Posterior cingulate gyrus (tissue), 11 donors: ENCODE measurements at places on chromosomes 5 and 9.

DNA sequence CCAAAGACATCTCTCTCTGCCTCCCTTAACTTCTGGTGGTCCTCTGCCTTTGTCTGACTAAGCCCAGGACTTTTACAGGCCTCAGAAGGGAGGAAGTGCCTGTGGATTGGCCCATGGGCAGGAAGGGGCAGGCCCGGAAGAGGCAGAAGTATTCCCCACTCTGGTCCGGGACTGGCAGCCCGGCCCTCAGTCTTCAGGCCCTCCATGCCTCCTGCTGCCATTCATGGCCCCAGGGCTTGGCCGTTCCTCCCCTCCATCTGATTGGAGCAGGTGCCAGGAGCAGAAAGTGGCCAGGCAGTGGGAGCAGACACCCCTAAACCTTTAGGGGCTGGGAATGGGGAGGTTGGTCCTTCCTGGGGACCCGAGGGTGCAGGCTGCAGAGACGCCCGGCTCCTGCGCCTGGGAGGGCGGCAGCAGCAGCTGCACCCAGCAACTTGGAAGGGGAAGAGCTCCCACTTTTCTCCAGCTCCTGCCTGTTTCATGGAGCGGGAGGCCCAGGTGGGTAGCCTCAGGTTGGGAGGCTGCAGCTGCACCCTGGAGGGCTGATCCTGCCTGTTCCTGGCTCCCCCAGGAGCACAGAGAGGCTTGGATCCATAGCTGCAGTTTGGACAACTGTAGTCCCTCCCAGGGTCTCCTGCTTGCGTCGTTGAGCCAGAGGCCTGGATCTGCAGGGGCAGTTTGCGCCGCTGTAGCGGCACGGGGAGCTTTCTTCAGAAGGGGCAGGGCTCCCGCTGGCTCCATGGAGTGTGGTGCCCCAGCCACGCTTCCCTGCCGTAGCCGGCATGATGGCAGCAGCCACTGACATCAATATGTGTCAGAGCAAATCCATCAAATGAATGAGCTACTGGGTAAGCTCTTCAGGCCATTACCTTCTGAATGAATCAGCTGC, 661.5 kb upstream of the NUDT12 start:
- no peak for DNase-seq

DNA sequence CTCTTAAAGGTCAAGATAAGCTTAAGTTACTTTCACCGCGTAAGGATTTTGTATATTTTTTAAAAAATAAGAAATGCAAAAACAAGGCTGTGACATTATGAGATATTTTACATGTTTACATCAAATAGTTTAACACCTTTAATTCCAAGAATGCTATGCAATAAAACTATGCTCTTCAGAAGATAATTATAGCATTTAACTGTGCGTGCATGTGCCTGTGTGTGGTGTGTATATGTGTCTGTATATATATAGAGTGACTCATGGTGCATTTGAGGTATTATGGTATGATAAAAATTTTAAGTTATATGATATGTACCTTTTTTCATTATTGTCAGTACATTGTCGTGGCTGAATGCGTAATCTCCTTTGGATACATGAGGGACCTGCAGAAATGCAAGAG, 539.3 kb downstream of the PDE4D start:
- DNase-seq = no peak

DNA sequence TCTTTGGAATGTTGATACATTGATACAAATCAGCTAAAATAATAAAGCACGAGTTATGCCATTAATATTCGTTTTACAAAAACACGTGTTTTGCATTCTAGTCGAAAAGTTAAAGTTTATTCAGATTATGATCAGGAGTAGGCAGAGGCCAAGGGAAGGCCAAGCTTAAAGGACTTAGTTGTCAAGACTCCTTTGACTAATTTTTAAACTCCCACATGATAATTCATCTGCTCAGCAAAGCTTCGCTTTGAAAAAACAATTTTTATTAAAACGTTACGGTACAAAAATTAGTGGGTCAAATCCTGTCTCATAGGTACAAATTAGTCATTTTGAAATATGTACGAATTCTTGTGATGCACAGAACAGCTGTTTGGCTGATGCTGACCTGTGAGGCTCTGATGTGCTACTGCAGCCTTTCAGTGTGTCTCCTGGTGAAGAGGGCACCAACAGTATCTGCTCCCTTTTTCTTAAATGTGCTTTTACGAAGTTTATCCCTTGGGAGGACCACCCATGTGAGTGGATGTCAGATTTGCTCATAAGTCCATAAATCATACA, 23.0 kb upstream of the NR3C1 start:
- no peak for DNase-seq

DNA sequence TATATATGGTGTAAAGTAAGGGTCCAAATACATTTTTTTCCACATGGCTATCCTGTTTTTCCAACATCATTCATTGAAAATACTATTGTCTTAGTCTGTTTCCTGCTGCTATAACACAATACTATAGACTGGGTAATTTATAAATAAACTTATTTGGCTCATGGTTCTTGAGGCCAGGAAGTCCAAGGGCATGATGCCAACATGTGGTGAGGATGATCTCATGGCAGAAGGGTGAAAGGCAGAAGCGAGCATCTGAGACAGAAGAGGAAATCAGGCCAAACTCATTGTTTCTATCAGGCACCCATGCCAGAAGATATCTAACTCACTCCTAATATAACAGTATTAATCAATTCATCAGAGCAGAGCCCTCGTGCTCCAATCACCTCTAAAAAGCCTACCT, 42.6 kb downstream of the ANKRD55 start:
- DNase-seq = no peak

- no peak for DNase-seq
Observed at GRCh38 chr9:98226516-98226915, 28.9 kb downstream of the TBC1D2 start.

DNA sequence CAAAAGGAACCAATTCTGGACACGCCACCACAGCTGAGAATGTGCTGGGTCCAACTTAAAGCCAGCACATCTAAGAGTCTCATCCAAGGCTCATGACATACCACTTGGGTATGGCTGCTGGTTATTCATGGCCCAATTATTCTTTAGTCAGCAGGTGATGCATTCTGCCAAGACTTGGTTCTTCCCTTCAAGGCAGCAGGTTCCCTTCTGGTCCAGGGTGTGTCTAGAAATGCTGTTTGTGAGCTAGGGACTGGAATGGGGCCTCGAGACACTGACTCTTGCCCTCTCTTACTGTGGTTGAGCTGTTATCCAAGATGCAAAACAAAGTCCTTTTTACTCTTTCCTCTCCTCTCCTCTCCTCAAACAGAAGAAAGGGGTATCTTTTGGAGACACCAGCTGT, 522.6 kb downstream of the HINT1 start:
- DNase-seq = no peak

DNA sequence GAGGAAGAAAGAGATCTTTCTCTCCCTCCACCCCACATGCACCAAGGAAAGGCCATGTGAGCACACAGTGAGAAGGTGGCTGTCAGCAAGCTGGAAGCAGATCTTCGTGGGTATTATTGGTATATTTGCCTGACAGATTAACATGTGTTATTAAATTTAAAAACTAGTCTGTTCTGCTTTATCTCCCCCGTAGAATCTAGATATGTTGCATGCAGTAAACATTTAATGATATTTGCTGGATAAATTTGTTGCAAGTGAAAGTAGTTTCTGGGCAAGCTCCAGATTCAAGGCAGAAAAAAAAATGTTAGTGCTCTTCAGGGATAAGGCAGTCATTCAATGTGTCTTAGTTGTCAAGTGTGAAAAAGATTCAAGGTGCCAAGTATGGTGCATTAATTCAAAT, 215.0 kb upstream of the TAS2R1 start:
- DNase-seq = no peak
